CD4-positive, alpha-beta T cell treated with Interleukin-6 at 100 ng/mL for 8 hours (primary cell): ENCODE measurements at places on chromosomes 5 and 9.

- DNase-seq, result no peak
Measured at GRCh38 chr9:81885602-81886001, 42.6 kb upstream of the SPATA31D4 start.

DNA sequence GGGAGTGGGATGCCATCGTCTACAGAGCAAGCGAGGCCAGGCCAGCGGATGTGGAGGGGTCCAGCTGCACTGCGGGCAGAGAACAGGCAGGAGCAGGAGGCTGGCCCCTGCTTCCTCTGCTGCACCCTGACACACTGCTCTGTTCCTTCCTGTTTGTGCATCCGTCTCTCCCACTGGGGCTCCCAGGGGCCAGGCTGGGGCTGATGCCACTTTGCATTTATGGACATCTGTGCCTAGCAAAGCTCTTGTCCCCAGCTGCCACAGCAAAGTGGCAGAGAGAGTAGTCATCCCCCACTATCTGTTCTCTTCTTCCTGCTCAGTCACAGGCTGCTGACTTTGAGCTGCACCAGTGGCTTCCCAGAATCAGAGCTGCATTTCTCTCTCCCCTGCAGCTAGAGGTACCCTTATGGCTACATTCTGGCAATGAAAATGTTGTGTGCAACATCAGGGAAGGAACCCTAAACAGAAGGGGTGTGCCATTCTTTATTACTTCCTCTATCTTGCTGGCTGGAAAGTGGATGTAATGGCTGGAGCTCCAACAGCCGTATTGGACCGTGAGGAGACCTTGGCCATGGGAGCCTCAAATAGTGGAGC lies 4.2 kb upstream of the NINJ1 start:
- DNase-seq, result no peak

DNA sequence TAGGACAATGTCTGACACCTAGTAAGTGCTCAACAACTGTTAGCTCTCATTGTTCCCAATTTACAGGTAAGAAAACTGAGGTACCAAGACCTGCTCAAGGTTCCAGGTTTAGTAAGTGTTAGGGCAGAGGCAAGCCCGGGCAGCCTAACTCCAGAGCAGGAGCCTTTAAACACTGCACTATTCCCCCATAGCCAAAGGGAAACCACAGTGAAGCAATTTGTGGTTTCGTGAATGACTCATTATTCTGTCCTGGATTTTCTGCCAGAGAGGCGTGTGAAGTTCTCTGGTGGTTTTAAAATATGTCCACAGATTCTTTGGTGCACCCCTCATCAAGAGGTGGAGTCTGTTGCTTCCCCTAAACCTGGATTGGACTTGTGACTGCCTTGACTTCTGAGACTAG lies 1.0 kb upstream of the MCC start:
- DNase-seq, result no peak

DNA sequence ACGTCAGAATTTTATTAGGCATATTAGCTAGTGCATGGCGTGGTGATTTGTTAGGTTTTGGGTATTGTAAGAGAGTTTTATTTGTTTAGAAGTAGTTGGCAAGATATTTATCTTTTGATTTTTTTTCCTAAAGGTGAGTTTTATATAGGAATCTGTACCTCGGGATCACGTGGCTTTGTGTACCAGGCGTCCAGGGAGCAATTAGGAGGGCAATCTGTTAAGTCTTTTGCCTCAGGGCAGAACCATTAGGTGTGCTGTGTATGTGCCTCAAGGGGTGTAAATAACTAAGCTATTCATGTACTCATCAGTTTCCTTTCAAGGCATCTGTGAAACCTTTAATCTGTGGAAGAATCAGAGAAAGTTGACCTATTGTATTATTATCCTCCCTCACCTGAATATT lies 39.4 kb downstream of the ZSWIM6 start:
- DNase-seq, result no peak

DNA sequence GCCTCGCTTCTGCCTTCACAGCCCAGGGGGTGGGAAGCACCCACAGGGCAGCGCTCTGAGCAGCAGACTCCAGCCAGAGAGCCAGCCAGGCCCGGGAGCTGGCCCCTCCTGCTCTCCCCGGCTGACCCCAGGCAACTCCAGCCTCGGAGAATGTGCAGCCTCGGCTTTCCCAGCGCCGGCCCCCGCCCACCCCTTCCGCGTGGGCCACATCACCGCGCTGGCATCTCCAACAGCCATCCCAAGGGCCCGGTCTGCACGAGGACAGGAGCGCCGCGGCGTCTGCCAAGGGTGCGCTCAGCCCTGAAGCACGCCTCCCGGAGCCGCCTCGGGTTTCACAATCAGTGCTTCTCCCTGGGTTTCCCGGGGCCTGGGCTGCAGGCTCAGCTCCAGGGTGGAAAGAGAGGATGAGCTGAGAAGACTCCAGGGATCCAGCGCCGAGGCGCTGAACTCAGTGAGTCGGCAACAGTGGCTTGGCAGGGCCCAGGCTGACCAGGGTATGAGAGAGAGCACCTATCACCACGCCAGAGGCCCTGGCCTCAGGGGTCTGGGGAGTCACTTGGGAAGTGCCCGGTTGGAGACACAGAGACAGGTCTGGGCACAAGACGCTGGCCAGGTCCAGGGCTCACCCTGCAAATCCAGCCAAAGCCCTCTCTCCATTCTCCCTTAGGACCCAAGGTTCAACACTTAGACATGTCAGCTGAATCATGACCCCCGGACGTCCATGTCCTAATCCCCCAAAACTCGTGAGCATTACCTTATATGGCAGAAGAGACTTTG lies 79.6 kb downstream of the ADAMTS2 start:
- no peak for DNase-seq

DNA sequence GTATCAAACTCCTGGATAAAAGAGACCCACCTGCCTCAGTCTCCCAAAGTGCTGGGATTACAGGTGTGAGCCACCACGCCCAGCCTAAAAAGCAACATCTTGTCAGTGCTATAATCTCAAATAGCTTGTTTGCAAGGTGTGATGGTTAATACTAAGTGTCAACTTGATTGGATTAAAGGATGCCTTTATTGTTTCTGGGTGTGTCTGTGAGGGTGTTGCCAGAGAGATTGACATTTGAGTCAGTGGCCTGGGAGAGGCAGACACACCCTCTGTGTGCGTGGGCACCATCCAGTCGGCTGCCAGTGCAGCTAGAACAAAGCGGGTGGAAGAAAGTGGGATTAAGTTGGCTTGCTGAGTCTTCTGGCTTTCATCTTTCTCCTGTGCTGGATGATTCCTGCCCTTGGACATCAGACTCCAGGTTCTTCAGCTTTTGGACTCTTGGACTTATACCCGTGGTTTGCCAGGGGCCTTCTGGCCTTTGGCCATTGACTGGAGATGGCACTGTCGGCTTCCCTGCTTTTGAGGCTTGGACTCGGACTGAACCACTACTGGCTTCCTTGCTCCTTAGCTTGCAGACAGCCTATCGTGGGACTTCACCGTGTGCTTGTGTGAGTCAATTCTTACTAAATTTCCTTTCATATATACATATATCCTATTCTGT lies 28.1 kb downstream of the TARS1 start:
- no peak for DNase-seq

DNA sequence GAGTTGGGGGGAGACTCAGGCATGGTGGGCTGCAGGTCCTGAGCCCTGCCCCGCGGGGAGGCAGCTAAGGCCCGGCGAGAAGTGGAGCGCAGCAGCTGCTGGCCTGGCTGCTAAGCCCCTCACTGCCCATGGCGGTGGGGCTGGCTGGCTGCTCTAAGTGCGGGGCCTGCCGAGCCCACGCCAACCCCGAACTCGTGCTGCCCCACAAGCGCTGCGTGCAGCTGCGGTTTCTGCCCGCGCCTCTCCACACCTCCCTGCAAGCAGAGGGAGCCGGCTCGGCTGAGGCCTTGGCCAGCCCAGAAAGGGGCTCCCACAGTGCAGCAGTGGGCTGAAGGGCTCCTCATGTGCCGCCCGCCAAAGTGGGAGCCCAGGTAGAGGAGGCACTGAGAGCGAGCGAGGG lies 1355.1 kb upstream of the WWC1 start:
- no peak for DNase-seq

DNA sequence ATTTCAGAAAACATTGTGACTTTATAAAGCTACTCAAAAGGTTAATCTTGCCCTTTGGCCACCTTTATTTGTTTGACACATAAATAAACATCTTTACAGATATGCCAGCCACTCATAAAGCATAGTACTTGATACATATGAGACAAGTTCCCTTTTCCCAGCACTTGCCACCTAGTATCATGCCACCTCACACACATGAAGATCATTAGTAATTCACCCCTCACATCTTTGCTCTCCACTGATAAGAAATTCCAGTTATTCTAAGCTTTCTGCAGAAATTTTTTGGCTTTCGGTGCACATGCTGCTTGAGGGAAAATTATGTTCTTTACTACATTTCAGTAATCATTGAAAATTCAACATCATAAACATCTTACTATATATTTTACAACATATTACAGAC lies 59.1 kb downstream of the DEPDC1B start:
- DNase-seq, result no peak

GRCh38 chr9:133250741-133251170 lies 24.2 kb downstream of the ABO start:
- DNase-seq, result no peak

DNA sequence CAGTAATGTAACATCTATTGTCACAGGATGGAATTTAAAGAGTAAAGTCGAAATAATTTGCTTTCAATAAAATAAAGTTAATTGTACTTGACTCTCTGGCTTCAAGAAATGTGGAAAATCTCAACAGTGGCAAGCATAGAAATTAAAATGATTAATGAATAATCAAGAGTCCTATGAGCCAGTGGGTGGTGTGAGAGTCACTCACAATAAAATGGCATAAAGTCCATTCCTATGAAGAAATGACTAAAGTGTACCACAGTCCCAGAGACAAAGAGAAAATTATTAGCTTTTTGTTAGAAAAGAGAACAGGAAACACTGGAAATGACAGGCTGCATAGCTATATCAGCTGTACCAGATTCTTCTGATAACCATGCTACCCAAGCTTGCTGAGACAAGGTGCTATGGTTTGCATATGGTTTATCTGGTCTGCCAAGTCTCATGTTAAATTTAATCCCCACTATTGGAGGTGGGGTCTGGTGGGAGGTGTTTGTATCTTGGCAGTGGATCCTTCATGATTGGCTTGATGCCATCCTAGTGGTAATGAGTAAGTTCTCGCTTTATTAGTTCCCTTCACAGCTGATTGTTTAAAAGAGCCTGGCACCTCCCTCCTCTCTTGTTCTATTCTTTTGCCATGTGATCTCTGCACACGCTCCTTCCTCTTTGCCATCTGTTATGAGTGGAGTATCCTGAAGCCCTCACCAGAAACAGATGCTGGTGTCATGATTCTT lies 647.7 kb upstream of the ITGA1 start:
- no peak for DNase-seq

DNA sequence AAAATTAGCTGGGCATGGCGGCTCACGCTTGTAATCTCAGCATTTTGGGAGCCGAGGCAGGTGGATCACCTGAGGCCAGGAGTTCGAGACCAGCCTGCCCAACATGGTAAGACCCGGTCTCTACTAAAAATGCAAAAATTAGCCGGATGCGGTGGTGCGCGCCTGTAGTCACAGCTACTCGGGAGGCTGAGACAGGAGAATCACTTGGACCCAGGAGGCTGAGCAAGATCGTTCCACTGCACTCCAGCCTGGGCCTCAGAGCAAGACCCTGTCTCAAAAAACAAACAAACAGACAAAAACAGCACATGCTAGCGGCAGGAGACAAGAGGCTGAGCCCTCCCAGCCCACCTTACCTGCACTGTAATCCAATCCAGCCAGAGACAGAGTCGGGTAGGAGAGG lies 1.1 kb upstream of the DOLPP1 start:
- DNase-seq, result no peak

DNA sequence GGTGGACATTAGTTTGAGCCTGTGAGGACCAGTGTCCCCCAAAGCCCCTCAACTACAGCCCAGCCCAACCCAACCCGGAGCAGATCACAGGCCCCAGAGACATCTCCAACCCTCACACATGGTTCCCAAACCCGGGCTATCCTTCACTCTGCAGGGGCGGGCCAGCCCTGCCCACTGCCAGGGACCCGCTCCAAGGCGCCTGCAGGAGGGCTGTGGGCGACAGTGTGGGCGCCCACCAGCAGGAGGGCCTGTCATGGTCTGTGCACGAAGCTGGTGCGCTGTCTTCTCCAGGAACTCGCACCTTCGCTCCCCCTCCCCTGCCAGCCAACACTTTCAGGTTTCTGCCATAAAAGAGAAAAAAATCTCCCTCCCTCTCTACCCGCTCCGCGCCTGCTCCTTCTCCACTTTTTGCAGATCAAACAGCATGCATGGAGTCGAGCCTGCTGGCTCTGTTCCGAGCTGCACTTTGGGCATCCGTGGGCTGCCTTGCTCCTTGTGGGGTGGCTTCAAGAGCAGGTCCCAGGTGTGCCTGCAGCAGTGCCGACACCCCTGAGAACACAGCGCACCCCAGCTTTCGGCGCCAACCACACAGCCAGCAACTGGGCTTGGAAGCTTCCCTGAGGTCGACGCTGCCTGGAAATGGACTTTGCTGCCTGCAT lies 133.7 kb upstream of the PPP1R26 start:
- no peak for DNase-seq

- no peak for DNase-seq
Measured at GRCh38 chr9:81656004-81656403, 33.3 kb downstream of the TLE1 start.

GRCh38 chr9:92538541-92538940 lies 2.8 kb upstream of the ECM2 start:
- DNase-seq, result no peak

DNA sequence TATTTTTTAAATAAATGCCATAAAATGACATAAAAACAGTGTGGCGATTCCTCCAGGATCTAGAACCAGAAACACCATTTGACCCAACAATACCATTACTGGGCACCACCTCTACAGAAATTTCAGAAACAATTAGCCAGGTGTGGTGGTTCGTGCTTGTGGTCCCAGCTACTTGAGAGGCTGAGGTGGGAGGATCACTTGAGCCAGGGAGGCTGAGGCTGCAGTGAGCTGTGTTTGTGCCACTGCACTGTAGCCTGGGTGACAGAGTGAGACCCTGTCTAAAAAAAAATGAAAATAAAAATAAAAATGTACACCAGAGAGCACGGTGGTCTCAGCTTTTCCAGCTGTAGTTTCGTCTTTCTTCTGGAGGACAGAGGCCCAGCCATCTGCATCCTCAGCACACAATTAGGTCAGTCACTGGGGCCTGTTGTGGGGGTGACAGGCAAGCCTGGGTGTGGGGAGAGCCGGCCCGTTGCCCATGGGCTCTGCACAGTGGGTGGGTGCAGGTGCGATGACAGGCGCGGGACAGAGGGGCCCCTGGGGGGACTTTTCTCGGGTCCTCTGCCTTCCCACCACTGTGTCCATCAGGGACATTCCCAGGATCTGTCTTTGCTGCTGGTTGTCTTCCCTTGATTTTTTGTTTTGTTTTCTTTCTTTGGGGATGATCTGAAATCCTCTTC lies 9.8 kb downstream of the COL5A1 start:
- DNase-seq, result no peak

DNA sequence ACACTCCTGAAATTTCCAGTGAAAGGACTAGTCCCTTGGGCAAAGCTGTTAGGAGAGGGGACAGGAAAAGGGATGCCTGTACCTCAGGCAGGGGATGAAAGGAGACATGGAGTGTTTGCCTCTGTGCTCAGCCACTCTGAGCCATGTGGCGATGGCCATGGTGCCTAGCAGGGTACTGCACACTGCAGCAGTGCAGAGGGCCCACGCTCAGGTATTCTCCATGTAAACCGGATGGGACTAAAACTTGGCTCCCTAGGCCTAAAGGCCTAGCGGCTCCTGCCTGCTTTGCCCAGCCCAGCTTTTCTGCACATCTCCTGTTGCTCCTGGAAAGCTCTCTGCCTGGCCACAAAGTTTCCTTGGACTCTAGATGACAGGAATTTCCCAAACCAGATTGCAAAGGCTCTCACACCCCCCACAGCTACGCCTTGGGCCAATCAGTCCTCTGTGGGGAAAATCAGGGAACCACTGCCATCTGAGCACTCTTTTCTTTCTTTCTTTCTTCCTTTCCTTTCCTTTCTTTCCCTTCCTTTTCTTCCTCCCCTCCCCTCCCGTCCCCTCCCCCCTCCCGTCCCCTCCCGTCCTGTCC lies 44.3 kb downstream of the HABP4 start:
- DNase-seq, result no peak
